ENCODE measurements at places on chromosomes 7 and 10. TPM values are rescaled to one million over a fixed set of nuclear protein-coding genes. Genes with fewer than 3 reads are reported as not detected.

The CHN2 gene
- total RNA-seq: 0.44 TPM

The GPNMB gene
- under 0.01 TPM for total RNA-seq

The CCDC7 gene
- total RNA-seq: 3.3 TPM

The CDC14C gene
- not detected for total RNA-seq

The PDZD7 gene
- total RNA-seq: 0.44 TPM

The ZPBP gene
- total RNA-seq: not detected

The WDFY4 gene
- 0.87 TPM for total RNA-seq

The NXPH1 gene
- total RNA-seq: not detected

The PON3 gene
- not detected for total RNA-seq

The PGAM2 gene
- under 0.01 TPM for total RNA-seq

The TDRD1 gene
- total RNA-seq: not detected

The TMEM139 gene
- total RNA-seq: not detected

The PNLIPRP3 gene
- total RNA-seq: not detected

DNA sequence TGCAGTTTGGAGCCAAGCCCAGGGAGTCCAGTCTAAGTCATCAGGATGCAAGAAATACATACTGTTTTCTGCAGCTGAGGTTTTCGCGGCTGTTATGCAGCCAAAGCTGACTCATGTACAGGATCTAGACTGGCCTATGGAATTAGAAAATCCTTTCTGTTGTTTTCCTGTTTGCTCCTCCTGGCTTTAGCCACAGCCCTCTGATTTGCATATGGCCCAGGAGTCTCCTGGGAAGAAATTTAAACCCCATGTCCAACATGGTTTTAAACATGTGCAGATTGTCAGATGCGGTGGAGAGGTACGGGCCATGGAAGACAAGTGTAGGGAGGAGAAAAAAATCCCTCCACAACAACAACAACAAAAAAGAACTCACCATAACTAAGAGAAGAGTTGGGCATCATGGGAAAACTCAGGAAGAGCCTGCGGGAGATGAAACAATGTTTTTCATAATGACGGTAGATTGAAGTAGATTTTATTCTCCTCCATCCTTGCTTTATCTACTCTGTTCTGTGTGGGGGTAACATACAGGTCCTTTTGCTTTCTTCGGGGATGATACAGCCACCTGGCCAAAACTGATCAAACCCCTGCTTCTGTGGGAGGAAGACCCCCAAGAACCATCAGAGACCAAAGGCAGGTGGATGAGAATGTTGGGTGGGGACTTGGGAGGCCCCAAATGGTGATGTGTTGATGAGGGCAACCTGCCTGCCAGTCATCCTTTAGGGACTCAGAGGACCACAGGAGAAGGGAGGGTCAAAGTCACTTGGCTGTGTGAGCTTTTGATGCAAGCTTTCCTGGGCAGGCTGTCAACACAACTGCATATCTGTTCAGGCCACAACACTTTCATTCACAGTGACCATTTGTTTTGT lies 29.8 kb upstream of the GNA12 start:
- DNase-seq: peak; percentile 67

DNA sequence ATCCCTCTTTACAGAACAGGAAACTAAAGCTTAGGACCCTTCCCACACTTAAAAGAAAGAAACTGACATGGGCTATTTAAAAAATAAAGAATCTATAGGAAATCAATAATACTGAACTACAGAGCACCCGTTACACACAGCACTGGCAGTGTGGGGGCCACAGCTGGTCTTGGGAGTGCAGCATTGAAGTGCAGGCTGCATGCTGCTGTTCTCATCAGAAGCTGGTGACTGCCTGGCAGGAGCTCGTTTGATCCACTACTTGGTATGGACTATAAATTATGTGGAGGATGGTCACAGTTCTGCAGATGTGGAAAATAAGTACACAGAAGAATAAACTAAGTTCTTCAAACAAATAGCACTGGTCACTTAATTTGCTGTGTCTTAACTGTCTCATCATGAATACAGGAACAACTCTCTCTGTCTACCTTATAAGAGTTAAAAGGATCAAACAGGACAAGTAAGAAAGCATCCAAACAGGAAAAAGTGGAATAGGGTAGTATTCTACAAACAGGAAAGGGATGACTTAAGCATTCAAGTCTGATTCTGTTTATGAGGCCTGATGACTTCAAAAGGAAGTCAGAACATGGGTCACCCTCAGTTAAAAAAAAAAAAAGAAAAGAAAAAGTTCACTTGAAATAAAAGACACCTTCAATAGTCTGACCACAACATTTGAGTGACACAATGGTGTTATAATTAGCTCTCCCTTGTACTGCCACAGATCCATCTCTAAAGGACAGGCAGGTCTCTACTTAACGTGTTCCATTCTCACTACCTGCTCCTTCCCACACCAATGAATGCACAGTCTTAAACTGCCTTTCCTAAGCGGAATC lies 21.0 kb downstream of the DOCK4 start:
- DNase-seq: peak; percentile 84

DNA sequence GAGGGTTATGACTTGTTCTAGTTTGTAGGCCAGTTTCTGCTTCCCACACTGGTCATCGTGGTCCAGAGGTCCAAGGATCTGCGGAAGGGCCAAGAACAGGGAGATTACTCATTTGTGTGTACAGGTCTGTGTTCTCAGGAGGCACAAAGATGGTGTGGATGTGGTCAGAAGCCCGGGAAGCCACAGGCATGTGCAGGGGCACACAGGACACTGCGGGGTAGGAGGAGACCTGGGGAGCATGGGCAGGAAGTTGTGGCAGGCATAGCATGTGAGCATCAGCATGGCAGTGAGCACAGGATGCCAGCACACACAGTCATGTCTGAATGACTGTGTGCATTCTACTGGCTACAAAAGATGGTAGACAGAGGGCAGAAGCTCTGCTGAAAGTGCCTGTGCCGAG lies 445.8 kb downstream of the PLXNA4 start:
- DNase-seq: no peak

GRCh38 chr7:155975490-155975889 lies 163.2 kb upstream of the SHH start:
- DNase-seq: no peak

- DNase-seq: peak; percentile 53
Observed at GRCh38 chr7:157003756-157004520, 6.5 kb downstream of the MNX1 start.

GRCh38 chr7:44639671-44640321 lies 33.4 kb downstream of the OGDH start:
- peak; percentile 93 for DNase-seq

DNA sequence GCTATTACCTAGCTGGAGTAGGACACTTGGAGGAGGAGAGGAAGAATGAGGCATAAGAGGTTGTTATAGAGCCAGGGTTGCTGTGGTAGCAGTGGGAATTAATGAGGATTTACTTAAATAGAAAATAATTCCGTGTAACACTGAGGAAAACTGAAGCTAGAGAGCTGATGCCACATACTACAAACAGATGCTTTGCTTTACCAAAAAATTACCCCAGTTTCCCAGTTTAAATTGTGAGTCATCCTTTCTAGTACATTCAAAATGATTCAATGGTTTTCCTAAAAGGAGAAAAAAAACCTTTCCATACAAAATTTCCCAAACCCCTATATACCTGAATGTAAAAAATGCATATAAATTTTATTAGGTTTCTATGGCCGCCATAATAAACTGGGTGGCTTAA lies 58.3 kb downstream of the ZNF518A start:
- no peak for DNase-seq

GRCh38 chr10:72784551-72785351 lies 92.8 kb downstream of the MCU start:
- DNase-seq: peak; percentile 44

DNA sequence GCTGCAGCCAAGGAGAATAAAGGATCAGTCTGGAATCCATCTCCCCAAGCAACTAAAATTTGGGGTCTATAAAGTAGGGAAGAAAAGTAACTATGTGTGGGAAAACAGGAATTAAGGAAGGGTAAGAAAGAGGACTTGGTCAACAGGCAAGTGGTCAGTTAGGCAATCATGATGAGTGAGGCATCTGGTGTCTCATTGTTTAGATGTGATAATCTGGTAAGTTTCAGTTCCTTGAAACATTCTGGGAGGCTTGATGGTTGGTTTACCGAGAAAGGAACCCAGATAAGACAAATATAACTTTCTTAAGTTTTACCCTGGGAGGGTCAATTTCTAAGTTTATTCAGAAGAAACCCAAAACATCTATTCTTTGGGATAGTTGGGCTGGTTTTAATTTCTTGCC lies 22.3 kb downstream of the HYAL4 start:
- no peak for DNase-seq

GRCh38 chr7:102190776-102191350 lies 95.8 kb upstream of the SH2B2 start:
- no peak for DNase-seq

DNA sequence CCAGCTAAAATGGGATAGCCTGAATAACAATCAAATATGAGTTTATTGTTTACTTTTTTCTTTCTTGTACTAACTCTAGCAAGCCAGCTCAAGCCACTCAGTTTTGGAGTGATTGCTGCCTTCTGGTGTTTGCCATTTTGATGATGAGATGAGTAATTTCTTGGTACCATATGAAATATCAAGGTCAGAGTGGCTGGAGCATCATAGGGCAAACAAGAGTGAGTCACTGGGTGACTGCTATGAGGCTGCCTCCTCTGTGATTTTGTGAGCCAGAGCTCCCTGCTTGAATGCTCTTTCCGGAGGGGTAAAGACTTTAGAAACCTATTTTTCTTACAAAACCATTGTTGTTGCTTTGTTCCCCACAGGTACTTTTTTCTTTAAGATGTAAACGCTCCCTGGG lies 295.6 kb downstream of the PRKG1 start:
- no peak for DNase-seq

DNA sequence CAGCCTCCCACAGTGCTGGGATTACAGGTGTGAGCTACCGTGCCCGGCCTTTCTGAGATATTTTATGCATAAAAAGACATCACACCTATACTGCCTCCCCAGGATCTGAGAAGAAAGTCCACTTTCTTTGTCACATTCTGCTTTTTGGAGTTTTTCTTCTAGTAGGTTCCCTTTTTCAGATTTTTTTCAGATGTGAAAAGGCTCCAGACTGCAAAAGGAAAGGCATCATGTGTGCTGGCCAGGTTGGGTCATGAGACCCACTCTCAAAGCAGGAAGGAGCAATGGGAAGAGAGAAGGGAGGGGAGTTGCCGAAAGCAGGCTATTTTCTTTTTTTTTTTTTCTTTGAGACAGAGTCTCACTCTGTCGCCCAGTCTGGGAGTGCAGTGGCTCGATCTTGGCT lies 10.8 kb downstream of the BLVRA start:
- DNase-seq: no peak

GRCh38 chr7:129786825-129787563 lies 165.8 kb downstream of the UBE2H start:
- no peak for DNase-seq

DNA sequence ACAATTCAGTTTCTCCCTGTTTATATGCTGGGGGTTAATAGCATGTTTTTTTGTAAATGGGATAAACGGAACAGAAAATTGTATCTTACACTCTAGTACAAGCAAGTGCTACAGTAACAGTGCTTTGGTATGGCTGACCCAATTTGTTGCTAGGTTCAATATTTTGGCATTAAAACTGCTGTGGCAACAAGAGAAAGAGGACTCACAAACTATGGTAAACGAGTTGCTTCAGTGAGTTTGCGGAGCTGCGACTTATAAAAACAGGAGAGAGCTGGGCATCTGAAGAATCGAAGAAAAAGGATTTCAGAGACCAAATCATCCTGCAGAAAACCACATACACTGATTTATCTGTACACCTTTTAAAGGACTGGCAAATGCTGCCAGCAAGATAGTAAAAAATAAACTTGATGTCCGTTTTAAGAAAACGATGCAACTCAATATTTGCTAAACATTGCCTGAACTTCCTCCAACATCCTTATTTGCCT lies 2.2 kb downstream of the GLUD1 start:
- DNase-seq: peak; percentile 63

DNA sequence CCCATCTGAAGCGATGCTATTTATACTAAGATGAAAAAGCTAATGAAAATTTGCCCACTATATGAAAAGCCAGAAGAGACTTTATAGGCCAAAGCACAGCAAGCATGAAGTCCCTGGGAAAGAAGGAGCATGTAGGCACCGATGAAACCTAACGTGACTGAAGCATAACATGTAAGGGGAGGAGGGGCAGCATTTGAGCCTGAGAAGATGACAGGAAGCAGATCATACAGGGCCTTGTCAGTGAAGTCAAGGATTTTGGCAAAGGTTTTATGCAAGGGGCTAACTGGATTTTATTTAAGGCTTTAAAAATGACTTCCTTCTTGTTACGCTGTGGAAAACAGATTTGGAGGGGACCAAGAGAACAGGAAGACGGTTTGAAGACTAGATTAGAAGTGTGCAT lies 744.0 kb downstream of the PHTF2 start:
- DNase-seq: no peak

DNA sequence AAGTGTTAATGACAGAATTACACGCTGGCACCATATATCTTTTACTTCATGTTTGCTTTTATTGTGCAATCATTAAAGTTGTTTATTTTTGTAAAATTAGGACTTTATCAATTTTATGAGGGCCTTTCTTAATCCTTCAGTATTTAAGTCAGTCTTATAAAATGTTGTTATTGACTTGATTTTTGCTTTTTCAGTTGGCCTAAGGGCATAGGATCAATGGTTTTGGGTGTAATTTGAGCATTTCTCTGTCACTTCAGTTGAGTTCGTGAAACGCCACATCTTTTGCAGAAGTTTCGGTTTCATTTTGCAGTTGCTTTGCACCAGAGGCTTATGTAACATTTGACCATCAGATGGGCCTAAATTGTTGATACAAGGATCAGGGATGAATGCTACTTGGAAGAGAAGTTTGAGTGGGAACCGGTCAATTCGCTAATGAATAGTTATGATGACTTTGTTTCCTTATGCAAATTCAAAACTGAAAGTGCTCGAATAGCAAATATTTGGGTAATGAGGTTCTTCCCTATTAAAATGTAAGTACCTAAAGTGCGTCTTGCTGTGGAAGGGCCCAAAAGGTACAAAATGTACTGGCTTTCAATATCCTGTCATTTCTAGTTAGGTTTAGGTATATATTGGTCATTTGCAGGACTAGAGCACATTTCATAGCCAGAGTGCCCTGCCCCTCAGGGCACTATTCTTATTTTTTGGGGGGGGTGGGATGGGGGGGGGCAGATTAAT lies 340.9 kb downstream of the LRMDA start:
- peak; percentile 21 for DNase-seq

- DNase-seq: no peak
Observed at GRCh38 chr7:74104702-74105101, 21.1 kb downstream of the LIMK1 start.

- no peak for DNase-seq
Observed at GRCh38 chr7:8628656-8629055, 195.2 kb downstream of the NXPH1 start.
